ENCODE measurements at places on chromosomes 2 and 18.

DNA sequence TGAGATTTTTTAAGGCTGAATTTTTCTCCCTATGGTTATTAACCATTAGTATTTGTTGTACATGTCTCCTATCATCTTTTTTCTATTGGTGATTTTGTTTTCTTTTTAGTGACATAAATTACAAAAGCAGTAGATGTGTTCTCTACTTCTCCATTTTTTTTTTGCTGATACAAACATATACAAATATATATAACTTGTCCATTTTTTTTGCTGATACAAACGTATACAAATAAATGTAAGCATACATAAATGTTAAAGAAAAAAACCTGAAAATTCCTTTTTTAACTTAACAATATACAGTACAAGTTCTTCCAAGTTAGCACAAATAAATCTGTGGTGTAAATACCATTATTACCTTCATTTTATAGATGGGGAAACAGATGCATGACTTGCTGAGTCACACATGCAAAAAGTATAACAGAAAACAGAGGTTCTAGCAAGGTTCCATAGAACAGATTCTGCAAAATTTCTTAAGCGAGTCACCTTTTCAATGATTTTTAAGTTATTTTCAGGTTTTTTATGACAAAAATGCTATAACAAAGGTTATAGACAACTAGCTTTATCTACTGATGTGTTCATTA is 2.1 kb downstream of the MSGN1 start:
- no peak for DNase-seq

DNA sequence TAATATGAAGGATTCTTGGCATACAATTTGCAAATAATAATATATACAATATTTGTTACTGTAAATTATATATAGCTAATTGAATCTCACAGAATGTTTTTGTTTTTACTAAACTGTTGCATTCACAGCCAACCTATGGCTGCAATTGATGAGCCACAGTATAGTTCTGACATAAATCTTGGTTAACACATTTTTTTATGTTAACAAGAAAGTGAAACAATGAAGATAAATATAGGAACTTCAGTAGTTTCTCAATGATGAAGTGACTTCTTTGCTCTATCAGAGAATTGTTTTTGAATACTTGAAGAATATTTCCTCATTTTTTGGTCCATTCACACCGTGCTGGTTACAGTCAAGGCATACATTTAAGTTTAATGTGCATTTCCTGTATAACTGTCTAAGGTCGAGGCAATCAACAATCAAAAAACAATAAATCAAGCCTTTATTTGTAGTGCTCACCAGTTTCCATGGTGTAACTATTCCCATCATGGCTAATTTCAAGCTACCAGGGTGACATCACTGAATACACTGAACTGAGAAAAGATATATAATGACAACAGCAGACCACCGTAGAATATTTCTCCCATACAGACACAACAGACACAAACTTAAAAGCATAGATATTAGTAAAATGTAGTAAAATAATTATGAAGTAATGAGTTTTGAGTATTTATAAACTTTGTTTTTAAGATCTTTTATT is 12.9 kb upstream of the ETAA1 start:
- no peak for DNase-seq

DNA sequence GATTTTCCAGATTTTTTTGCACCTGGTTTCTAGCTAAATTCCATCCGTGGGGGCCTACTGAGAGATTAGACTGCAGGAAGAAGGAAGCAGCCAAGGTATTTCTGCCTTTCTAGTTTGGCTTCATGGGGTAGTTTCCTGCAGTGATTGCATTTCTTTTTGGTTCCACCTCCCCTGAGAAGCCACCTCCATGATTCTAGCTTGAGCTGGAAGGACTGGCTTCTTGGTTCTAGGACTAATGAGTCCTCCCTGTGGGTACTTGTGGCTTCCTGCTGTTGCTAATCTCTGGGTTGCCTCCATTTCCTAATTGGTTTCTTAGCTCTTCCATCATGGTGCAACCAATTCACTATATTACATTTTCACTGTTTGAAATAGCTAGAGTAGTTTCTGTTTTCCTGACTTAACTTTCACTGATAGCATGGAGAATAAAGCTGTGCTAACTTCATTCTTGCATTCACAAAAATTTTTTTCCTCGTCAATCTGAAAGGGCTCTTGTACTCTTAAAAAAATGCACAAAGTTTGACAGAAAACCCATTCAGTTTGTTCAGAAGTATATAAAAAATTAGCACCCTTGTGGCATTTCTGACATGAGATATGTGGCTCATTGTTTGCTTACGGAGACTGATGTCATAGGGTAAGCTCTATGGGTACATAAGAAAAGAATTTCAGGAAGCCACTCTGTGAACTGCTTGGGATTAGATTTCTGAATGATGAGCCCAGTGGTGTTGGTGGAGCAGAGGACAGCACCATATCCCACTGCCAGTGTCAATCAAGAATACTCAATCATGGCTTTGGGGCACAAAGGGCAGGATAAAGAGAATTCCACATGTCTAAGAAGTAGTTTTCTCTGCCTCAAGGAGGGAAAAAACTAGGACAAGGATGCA is 242.8 kb upstream of the RBMS1 start:
- DNase-seq = no peak

GRCh38 chr18:28189400-28190239 is 12.7 kb upstream of the CDH2 start:
- DNase-seq = peak; percentile 30

All from HL-60 (cell line).